ENCODE measurements at places on chromosomes 6 and 20.

DNA sequence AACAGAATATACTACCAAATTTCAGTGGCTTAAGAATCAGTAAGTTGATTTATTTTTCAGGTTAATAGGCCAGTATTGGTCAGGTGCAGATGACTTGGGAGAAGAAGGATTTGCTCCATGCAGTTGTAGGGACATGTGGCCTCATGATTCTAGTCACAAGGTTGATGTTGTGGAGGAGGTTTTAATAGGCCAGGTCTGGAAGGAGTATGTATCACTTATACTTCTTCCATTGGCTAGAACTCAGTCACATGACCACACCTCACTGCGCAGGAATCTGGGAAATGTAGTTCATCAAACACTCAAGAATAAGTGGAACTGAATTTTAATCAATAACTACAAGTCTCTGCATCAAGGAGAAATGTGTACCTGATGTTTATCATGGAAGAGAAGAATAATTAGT lies 281.5 kb upstream of the QKI start:
- DNase-seq: no peak

- no peak for DNase-seq
Observed at GRCh38 chr6:107304421-107305025, 154.8 kb downstream of the PDSS2 start.

GRCh38 chr6:82220167-82220566 lies 27.4 kb downstream of the IBTK start:
- no peak for DNase-seq

- DNase-seq: no peak
Observed at GRCh38 chr6:22899426-22899825, 330.1 kb downstream of the HDGFL1 start.

- no peak for DNase-seq
Observed at GRCh38 chr6:41644297-41644879, 6.1 kb downstream of the MDFI start.

DNA sequence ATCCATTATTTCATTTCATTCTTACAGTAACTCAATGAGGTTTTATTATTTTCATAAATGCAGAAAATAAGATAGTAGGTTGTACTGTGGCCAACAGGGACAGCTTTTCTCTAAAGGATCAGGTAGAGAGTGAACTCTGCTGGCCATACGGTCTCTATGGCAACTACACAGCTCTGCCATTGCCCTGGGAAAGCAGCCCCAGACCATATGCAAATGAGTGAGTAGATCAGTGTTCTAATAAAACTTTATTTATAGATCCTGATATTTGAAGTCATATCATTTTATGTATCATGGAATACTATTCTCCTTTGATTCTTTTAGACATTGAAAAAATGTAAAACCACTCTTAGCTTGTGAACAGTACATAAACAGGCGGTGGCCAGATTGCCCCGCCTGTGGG lies 192.5 kb upstream of the RREB1 start:
- no peak for DNase-seq

GRCh38 chr6:163095401-163095800 lies 319.1 kb upstream of the QKI start:
- no peak for DNase-seq

DNA sequence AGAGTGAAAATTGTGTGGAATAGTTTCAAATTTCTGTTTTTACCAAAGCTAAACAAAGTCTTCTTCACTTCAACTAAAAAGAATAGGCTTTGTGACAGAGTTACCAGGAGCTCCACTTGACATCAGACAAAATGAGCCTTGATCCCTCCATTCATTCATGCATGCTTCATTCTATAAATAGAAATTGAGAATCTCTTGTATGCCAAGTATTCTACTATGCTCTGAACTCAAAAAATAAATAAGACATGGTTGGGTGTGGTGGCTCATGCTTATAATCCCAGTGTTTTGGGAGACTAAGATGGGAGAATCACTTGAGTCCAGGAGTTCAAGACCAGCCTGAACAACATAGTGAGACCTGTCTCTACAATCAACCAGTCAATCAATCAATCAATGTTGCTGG lies 236.6 kb upstream of the FAM83B start:
- DNase-seq: no peak

- DNase-seq: no peak
Observed at GRCh38 chr6:79670789-79671188, 39.7 kb downstream of the SH3BGRL2 start.

- DNase-seq: no peak
Observed at GRCh38 chr6:52010806-52011205, 76.6 kb downstream of the PKHD1 start.

GRCh38 chr6:35087361-35088280 lies 53.5 kb downstream of the TCP11 start:
- DNase-seq: no peak

DNA sequence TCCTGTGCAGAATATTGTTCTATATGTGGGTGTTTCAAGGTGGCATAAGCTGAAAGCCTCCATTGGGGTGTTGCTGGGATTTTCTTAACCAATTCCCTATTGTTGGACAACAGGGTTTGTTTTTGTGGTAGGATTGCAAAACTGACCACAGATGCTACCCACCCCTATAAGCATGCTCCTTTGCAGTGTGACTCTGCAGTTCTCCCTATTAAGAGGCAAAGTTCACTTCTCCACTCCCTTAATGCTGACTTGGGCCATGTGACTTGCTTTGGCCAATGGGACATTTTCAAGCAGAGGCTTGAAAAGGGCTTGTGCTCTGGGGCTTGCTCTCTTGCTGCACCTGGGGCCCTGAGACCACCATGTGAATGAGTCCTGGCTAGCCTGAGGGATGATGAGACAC lies 8.5 kb upstream of the ANGPT4 start:
- DNase-seq: no peak

GRCh38 chr6:23176883-23177282 lies 607.5 kb downstream of the HDGFL1 start:
- no peak for DNase-seq

GRCh38 chr6:54289426-54289825 lies 18.8 kb upstream of the TINAG start:
- DNase-seq: no peak

GRCh38 chr6:1562171-1562955 lies 47.4 kb upstream of the FOXC1 start:
- no peak for DNase-seq

DNA sequence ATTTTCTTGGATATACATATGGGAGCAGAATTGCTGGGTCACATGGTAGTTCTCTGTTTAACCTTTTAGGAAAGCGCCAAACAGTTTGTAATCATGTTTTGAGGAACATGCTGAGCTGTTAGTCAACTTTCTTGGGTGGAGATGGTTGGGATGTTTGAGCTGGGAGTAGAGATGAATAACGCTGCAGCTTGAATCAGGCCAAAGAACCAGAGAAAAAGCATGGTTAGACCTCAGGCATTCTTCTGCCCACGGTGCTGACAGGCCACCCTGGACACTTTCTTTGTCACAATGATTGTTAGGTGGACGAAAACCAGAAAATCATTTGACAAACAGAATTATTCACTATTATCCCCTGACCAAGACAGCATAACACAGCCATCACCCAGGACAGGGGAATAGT lies 66.8 kb downstream of the PRDM1 start:
- DNase-seq: no peak

DNA sequence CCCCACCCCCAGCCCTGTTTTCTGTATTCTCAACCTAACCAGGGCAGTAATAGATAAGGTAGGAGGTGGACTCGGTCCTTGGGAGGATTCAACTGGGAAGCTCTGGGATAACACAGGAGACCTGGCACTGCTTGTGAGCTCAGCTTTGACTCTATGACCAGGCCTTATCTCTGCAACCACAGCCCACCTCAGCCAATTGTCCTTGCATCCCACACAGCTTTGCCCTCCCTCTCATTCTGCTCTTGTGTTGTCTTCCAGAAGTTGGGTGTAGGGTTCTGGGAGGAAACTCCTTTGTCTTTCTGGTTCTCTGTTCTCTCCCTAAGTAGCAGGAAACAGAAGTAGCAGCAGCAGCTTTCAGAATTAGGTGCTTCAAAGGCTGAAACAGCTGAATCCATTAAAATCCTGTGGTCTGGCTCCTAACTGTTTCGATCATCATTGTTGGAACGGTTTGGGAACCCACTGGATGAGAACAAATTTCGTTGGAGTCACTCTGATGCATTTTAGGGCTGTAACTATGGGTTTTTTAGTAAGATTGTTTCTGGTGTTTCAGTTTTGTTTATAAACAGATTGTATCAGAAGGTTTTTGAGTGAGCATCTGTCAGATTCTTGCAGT lies 32.4 kb upstream of the SNX9 start:
- DNase-seq: no peak

DNA sequence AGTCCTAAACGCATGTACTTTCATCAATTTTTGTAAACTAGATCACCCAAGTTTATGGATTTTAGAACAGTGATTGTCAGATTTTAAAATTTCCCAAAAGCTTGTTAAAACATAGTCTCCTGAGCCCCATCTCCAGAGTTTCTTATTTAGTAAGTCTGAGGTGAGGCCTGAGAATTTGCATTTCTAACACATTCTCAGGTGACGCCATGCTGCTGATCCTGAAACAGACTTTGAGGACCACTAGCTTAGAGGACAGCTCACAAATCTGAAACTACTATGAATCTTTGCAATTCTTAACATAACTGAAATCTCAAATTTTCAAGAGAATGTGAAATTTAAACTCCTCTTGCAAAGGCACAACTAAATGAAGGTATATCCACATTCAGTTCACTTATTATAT lies 37.8 kb upstream of the MLIP start:
- DNase-seq: no peak

DNA sequence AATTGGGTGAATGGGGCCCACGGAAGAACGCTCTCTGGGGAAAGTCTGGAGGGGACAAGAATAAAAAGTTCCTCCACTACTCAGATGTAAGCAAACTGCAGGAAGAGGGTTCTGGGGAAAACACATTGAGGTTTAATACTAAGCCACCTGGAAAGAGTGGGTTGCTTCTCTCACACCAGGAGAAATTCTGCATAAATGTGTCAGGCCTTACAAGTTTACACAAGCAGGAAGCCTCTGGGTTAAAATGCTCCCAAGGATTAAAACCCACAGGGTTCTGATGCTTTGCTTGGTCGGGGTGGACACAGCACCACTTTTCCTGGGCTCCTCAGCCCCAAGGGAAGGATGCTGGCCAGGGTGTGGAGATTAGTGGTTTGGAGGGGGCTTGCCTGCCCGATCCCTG lies 122.1 kb upstream of the SLC22A23 start:
- no peak for DNase-seq

DNA sequence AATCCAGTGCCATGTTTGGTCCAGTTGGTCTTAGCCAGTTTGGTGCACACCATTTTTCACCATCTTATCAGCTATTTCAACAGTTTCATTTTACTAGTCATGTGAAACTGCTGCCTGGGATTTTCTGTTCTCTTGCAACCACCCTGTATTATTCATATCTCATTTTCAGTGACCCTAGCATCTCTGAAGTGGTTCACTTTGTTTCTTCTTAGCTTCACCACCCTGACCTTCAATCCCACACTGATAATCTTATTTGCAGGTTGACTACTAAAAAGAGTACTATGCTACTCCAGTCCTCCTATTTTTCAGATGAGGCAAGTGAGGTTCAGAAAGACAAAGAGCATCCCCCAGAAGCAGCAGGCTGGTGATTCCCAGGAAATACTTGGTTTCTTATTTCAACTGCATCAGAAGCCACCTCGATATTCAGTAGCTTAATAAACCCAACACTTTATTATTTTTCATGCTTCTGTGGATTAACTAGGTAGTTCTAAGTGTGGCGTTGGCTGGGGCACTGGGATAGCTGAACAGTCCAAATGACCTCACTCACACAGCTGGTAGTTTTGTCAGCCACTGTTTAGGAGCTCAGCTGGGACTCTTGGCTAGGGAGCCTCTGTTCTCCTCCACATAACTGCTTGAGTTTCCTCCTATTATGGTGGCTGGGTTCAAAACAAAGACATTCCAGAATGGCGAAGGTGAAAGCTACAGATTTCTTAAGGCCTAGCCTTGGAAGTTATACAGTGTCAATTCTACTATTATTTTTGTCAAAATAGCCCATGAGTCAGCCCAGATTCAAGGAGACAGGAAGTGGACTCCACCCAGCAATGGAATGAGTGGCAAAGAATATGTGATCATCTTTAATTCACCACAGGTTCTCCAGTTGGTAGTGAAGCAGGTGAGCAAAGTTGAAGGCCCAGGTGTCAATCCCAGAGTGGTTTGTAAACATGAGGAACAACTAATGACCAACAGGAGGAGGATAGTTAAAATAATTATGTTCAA lies 40.6 kb downstream of the BPIFB4 start:
- no peak for DNase-seq

DNA sequence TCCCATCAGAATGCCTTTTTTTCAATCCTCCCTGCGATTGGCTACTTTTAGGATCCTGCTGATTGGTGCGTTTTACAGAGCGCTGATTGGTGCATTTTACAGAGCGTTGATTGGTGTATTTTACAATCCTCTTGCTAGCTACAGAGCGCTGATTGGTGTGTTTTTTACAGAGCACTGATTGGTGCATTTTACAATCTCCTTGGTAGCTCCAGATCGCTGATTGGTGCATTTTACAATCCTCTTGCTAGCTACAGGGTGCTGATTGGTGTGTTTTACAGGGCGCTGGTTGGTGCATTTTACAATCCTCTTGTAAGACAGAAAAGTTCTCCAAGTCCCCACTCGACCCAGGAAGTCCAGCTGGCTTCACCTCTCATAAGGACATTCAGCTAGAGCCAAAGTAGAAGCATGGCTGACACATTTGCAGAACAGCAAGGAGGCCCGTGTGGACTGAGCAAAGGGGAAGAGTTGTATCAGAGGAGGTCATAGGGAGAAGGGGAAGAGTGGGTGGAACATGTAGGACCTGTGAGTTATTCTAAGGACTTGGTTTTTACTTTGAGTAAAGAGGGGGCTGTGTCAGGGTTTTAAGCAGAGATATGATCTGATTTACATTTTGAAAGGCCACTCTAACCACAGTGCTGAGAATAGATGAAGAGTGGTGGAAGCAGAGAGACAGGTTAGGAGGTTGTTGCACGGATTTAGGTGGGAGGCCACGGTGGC lies 2.6 kb downstream of the ALDH5A1 start:
- no peak for DNase-seq

- DNase-seq: no peak
Observed at GRCh38 chr6:45605971-45606370, 228.2 kb upstream of the SUPT3H start.

DNA sequence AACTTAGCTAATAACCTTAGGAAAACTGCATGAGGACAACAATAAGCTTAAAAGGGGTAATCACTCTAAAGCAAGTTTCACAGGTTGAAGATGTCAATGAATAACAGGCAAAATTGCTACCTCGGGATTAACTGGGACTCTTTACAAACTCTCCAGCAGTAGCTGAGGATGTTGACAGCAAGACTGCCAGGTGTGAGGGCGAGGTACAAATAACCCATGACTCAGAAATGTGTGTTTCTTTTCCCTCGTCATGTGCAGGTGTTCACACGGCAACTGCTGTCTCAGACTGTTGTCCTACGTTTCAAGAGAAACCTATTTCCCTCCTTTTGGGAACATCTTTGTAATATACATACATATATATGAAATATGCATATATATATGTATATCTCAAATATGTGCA lies 15.9 kb downstream of the BCAS1 start:
- no peak for DNase-seq

- DNase-seq: no peak
Observed at GRCh38 chr6:3406891-3407809, 49.7 kb downstream of the SLC22A23 start.

- DNase-seq: no peak
Observed at GRCh38 chr20:16615199-16615598, 42.0 kb upstream of the KIF16B start.

Data from stimulated activated CD8-positive, alpha-beta memory T cell treated with anti-CD3 and anti-CD28 coated beads, Interleukin-4, amount 100 ng/mL, for 1 hour (primary cell).